ENCODE measurements at places on chromosomes 16 and 17.
A peak's percentile ranks its signal among the peaks of the same experiment; 100 is the strongest.

- DNase-seq, result peak; percentile 36
Measured at GRCh38 chr17:35089586-35090296, 26.2 kb upstream of the RFFL start.

DNA sequence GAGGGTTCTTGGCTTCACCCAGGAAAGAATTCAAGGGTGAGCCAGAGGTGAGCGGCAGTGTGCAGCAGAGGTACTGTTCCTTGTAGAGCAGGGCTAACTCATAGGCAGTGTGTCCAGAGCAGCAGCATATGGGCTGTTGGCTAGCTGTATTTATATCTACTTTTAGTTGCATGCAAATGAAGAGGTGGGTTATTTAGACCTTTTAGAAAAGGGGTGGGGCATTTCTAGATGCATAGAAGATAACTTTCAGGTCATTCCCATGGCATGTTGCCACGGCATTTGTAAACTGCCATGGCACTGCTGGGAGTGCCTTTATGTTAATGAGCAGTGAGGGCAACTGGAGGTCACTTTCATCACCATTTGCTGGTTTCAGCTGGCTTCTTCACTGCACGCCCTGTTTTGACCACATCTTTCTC, 141.0 kb downstream of the STX8 start:
- DNase-seq, result no peak

DNA sequence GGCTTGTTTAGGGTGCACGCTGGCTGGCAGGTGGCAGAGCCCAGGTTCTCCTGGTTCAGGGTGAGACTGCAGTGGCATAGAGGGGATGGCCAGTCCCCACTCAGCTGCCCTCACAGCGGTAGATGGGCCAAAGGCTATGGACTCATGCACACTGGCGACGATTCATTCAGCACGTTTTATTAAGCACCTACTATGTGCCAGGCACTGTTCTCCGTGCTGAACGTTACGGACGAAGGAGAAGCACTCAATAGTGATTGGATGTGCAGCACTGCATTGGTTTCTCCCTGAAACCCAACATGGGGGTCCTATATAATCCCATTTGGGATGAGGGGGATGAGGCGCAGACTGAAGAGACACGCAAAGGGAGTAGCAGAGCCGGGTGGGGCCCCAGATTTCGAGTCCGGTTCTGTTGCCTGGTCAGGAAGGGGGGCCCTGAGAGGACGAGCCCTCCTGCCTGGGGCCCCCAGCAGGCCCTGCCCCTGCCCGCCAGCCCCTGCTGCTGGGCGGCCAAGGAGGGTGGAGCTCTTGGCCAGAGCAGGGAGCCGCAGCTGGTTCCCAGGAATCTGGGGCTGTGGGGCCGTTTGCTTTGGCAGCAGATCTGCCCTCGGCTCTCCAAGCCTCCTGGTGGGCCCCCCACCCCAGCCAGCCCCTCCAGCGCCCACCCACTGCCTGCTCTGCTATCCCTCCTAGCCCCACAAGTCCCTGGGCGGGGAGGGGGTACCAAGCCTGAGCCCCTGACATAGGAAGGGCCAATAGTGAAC, 8.8 kb downstream of the GLIS2 start:
- DNase-seq, result no peak

DNA sequence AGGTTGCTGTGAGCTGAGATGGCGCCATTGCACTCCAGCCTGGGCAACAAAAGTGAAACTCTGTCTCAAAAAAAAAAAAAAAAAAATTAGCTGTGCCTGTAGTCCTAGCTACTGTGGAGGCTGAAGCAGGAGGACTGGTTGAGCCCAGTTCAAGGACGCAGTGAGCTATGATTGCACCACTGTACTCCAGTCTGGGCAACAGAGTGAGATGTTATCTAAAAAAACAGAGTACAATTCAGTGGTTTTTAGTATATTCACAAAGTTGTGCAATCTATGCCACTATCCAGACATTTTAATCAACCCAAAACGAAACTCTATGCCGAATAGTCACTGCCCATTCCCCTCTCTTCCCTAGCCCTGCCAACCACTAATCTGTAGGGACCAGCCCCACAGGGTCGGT, 25.1 kb downstream of the C16orf54 start:
- no peak for DNase-seq

DNA sequence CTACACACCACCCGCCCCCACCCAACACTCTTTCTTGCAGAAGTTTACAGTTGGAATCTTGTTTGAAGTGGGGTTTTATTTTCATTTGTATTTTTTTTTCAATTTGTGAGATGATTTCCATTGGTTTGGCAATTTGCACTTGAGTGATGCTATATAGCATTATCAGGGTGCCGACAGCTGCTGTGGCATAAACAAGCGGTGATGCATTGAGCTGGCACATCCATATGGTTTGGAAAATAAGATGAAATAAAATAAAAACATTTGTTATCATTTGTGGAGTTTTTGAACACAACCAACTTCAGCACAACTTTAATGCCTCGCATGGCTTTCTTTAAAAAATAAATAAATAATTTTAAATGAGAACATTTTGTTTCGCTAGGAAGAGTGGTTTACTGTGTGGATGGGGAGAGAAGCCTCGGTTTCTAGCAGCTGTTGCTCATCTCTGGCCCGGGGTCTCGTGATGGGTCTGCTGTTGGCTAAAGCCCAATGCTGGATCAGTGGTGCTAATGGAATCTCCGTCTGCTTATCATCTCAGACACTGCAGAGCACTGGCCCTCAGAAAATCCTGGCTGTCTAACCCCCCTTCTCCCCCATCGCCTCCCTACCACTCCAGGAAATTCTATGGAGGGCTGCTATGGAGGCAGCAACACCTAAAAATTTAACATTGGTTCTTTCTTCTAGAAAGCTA, 192.3 kb upstream of the MAF start:
- DNase-seq, result no peak

GRCh38 chr17:61809816-61810392, 53.4 kb downstream of the BRIP1 start:
- DNase-seq, result no peak

GRCh38 chr17:13520899-13521572, 80.7 kb downstream of the HS3ST3A1 start:
- no peak for DNase-seq

- no peak for DNase-seq
Measured at GRCh38 chr17:52048137-52048898, 110.2 kb downstream of the CA10 start.

DNA sequence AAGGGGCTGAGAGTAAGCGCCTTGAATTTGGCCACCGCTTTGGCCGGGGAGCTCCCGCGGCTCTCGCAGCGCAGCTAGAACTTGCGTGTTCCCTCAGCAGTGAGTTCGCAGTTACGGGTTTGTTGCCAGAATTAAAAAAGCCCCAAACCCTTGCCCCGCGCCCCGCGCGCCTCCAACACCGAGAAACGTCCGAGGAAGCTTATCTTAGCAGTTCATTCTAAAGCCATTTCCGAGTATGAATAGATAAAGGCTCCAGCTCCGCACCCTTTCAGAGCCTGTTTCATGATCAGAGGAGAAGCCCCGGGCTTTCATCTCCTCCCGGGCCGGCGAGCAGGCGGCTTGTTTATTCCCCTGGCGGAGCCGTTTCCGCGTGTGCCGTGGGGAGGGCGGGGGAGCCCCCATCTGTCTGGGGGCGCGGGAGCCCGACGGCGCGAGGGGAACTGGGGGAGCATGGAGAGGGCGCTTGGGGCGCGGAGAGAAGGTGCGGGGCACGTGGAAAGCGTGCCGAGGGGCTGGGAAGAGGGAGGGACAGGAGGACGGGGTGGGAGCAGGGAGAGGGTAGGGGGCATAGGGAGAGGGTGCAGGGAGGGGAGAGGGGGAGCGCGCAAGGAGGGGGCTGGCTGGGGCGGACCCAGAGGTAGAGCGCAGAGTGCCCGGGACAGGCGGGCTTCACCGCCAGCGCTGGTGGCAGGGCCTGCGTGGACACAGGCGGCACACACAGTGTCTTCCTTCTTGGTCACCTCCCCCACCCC, 9.9 kb downstream of the TBX4 start:
- no peak for DNase-seq

DNA sequence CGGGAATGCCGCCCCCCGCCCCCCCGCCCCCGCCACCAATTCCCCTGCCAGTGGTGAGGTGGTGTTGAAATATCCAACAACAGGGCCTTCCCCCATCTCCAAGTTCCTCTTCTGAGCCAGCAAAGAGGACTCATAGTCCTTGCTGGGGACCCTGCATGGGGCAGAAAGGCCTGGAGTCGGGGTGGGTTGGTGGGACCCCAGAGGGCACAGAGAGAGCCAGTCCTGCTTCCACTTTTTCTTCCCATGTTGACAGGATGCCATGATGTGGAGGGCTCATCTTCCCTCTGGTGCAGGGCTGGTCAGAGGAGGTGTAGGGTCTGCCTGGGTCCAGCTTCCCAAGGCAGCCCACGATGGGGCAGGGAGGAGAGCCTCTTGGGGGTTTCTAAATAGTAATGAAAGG, 49.0 kb upstream of the PIK3R6 start:
- DNase-seq, result no peak

GRCh38 chr16:22375117-22375962, 921 bp upstream of the CDR2 start:
- no peak for DNase-seq

- no peak for DNase-seq
Measured at GRCh38 chr16:67530013-67530939, 1.6 kb downstream of the RIPOR1 start.

- no peak for DNase-seq
Measured at GRCh38 chr16:28534542-28535373, 4.0 kb downstream of the NUPR1 start.

DNA sequence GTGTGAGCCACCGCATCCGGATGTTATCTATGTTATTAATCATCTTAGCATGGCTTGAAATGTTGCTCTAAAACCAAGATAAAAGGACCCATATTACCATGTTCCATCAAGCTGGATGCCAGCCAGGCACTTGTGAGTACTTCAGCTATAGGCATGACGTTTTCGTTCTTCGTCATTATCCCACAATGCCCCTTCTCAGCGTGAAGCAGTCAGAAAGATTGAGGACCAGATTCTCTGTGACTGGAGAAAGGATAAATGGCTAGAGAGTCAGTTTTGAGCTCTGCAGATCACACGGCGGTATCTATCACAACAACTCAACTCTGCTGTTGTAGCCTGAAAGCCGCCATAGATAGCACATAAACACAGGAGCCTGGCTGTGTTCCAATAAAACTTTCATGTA, 29.8 kb upstream of the LCMT1 start:
- no peak for DNase-seq

GRCh38 chr16:13351601-13352217, 450.3 kb downstream of the SHISA9 start:
- DNase-seq, result no peak

- no peak for DNase-seq
Measured at GRCh38 chr17:78781893-78782304, at the start of gene CYTH1. Gene CYTH1 (minus strand): TSS chr17:78782273. CDS start chr17:78782223, 50 bp downstream.

DNA sequence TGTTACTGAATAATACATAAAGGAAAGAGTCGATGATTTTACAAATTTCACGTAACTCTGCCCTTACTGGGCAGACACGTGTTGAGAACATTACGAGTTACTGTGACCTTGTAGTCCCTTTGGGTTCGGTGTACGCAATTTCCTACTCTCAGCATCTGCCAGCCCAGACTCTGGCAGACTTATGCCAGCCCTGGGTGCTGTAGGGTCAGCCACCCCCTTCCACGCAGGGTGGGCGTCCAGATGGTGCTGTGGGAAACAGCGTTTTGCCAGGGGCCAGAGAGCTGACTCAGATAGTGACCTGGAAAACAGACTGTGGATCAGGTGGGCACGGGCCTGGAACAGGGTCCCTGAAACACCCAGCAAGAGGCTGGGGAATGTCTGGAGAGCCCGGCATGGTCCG, 148.9 kb downstream of the RPTOR start:
- DNase-seq, result no peak

GRCh38 chr17:34254651-34255380, at the start of gene CCL2:
Gene CCL2 (plus strand): TSS chr17:34255285. CDS start chr17:34255350, 65 bp downstream.
- no peak for DNase-seq

DNA sequence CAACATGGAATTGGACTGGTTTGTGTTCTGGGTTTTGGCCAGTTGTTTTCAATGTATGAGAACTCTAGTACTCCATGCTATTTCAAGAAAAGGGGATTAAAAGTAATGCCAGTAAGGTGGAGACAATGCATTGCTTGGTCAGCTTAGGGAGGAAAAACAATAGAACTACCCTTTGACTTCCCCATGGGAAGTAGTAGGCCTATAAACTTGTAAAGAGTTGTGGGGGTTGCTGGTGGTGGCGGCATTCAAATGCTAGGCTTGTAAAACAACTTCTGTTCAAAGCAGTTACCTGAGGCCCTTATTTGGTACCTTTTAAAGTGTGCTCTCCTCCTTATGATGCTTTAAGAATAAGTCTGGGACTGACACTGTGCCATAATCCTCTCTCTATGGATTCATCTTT, 9.4 kb downstream of the MAP3K3 start:
- no peak for DNase-seq

GRCh38 chr17:79647456-79647915, 36.6 kb upstream of the RBFOX3 start:
- no peak for DNase-seq

DNA sequence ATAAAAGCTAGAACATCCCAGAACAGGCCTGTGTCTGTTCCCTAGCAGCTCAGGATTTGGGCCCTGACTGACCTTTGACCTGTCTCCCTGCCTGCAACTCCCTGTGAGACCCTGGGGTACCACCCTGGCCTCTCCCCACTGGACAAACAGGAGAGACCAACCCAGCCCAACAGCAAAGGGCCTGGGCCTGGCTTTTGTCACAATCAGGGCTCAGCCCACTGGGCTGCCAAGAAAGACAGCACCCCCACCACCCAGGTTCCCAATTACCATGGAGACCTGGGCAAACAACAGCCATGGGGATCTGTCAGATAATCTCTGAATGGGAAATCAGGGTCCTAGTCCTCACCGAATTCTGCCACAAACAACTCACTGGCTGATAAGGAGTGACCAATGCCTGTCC, 11.1 kb downstream of the PLLP start:
- no peak for DNase-seq

DNA sequence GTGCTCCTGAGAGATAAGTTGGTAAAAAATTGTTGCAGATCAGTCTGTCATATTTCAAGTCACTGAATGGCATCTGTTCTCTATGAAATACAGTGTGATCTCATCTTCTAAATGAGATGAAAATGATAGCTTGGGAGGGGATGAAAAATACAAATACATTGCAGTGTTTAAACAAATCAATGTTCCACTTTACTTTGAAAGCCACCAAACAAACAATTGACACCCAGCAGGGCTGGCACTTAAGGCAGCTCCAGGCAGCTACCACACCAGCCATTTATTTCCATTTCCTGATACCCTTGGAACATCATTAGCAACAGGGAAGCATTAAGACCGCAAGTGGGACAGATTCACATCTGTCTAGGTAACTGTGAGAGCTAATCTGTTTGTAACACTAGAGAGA, 827.6 kb upstream of the KIF2B start:
- DNase-seq, result no peak

- DNase-seq, result no peak
Measured at GRCh38 chr16:53949715-53950410, 245.9 kb downstream of the FTO start.

GRCh38 chr17:16417896-16418684, 2.7 kb downstream of the TRPV2 start:
- DNase-seq, result no peak
